ENCODE measurements at places on chromosomes 13 and 19.

DNA sequence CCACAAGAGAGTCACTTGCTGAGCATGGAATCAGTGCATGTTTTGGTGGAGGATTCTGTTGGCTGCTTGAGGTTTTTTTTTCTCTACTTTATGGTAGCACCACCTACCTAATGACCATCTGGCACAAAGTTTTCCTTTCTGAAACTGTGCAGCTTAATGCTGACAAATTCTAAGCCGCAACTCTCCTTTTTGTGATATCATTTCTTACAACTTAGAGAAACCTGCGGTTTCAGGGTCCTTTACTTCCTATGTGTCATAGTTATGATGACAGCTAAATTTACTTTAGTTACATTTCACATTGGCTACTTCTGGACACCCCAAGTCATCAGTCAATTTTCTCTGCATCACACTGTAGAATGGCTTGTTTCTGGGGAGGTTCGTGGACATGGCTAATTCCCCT, 115.4 kb upstream of the TMTC4 start:
- no peak for DNase-seq

DNA sequence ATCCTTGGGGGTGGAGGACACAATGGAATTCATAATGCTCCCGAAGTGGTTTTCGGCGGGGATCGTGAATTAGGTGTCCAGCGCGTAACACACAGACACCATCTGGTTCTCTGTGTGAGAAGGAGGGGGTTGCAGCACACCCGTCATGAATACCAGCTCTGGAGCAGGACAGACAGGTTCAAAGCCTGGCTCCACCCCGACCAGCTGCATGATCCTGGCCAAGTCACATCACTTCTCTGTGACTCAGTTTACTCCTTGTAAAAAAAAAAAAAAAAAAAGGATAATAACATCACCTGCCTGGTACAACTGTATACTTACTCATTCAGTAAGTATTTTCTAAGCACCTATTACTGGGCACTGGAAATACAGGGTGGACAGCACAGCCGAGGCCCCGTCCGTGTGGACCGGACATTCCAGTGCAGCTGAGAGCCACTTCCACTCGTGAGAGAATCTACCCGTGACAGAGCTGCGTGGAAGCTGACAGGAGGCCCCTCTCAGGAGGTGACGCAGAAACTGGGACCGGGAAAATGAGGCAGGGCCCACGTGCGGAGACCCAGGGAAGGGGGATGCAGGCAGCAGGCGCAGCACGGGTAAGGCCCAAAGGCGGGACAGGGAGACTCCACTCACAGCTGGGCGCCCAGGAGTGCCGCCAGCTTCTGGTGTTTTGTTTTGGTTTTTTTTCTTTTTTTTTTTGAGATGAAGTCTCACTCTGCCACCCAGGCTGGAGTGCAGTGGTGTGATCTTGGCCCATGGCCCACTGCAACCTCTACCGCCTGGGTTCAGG, 12.0 kb downstream of the RDH13 start:
- no peak for DNase-seq

DNA sequence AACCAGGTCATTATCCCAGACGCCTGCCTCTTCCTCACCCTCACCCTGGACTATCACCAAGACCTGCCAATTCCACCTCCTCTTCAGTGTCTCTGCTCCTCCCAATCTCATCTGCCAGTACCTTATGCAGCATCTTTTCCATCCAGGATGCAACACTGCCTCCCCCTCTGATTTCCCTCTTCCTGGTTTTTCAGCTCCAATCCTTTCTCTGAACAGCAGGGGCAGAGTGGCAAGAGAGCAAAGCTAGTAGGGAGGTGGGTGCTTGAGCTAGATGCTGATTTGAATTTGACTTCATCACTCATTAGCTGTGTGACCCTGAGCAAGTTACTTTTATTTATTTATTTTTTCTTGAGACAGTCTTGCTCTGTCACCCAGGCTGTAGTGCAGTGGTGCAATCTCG, 25.6 kb upstream of the CABP5 start:
- no peak for DNase-seq

DNA sequence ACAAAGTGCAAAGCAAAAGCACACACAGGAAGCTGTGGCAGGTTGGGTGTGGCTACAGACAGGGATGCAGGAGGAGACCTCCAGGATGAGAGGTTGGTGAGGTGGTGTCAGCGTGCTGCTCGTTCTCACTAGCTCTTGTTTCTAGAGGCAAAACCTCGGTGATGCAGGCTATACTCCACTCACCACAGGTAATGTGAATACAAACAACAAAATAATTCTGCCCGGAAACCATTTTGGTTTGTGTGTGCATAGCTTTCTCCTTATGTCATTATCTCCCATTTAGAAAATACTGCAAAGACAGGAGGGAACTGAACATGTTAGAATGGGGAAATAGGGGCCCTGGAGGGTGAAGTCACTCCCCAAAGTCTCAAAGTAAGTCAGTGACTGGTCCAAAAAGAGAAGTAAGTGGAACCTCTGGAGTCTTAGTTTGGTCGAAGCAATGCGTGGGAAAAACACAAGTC, 9.4 kb downstream of the LCP1 start:
- no peak for DNase-seq

Measured in stimulated activated CD8-positive, alpha-beta memory T cell treated with anti-CD3 and anti-CD28 coated beads, Interleukin-7, amount 100 ng/mL, for 24 hours (primary cell).